ENCODE measurements at places on chromosomes 13 and 19.

- peak; percentile 20 for DNase-seq
Observed at GRCh38 chr13:41652735-41653361, 195.5 kb downstream of the RGCC start.

- no peak for DNase-seq
Observed at GRCh38 chr13:39876258-39876657, 220.8 kb downstream of the COG6 start.

GRCh38 chr13:76884186-76884906, 1.9 kb downstream of the KCTD12 start:
- no peak for DNase-seq

GRCh38 chr13:106617561-106617960, 49.6 kb upstream of the ARGLU1 start:
- no peak for DNase-seq

DNA sequence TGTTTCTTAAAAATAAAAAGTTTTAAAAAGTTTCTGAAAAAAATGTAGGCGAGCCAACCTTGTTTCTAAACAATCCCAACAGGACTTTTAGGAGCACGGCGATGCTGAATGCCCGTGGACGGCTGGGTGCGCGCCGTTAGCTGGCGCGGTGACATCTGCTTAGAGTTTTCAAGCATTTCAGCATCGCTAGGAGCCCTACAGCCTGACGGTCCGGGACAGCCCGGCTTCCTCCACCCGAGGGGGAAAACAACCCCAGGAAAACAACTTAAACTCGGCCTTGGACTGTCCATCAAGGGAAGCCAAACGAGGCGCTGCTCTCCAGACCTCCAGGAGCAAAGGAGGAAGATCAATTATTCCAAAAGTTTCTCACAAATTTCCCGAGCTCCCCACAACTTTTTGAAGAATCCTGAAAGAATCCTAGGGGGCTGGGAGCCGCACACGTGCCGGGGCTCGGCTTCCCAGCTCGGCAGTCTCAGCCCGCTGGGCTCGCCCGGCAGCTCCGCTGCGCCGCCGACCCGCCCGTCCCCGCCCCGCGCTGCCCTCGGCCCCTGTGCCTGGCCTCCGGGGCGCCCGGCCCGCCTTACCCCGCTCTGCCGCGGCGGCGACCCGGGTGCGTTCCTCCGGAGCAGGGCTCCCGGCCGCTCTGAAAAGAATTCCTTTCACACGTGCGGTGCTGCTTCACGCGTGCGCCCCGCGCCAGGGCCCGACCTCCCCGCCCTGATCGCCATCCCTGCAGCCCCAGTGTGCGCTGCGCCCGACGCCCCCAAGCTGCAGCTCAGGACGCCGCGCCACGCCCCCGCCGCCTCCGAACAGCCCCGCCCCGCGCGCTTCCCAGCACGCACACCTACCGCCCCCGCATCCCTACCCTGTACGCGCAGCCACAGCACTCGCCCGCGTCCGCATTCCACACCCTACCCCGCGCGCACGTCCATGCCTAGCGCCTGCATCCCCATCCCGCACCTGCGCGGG, at the start of gene GJA3:
Gene GJA3, minus strand, starts transcription at position 747 of the 969 bp plus-strand sequence. CDS start 17,764 bp downstream, outside the sequence.
- peak; percentile 58 for DNase-seq

- no peak for DNase-seq
Observed at GRCh38 chr19:33052352-33052972, 12.2 kb downstream of the RHPN2 start.

- DNase-seq, result no peak
Observed at GRCh38 chr19:17841810-17842662, 5.7 kb downstream of the JAK3 start.

- no peak for DNase-seq
Observed at GRCh38 chr19:18704971-18705370, 21.5 kb downstream of the CRTC1 start.

GRCh38 chr19:5349041-5349440, 8.4 kb upstream of the PTPRS start:
- DNase-seq, result no peak

Data from stimulated activated CD4-positive, alpha-beta T cell treated with anti-CD3 and anti-CD28 coated beads, TNF-alpha, amount 100 ng/mL, for 4 hours (primary cell).